ENCODE measurements at places on chromosomes 3 and 15.
A peak's percentile ranks its signal among the peaks of the same experiment; 100 is the strongest.

GRCh38 chr3:51297333-51297732, 87.8 kb upstream of the MANF start:
- DNase-seq, result no peak

GRCh38 chr3:58035524-58036255, 27.5 kb downstream of the FLNB start:
- DNase-seq, result peak; percentile 15

DNA sequence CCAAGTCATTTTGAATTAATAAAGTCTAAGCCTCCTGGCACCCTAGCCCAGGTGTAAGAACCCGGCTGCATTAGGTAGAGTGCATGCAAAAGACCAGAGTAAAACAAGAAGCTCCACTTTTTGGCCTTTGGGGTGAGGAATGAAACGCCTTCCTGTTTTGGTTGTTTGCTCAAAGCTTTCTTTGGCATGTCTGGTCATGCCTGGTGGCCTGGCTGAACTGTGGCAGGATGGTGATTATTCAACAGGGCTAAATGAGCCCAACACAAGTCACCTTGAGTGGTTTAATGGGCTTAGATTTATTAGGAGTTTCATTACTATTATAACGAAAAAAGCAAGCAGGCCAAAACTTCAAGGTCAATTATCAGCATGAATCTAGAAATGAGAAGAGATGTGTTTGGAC, 40.9 kb upstream of the LDHAL6B start:
- no peak for DNase-seq

GRCh38 chr3:143123353-143123984, 3.9 kb downstream of the CHST2 start:
- no peak for DNase-seq

DNA sequence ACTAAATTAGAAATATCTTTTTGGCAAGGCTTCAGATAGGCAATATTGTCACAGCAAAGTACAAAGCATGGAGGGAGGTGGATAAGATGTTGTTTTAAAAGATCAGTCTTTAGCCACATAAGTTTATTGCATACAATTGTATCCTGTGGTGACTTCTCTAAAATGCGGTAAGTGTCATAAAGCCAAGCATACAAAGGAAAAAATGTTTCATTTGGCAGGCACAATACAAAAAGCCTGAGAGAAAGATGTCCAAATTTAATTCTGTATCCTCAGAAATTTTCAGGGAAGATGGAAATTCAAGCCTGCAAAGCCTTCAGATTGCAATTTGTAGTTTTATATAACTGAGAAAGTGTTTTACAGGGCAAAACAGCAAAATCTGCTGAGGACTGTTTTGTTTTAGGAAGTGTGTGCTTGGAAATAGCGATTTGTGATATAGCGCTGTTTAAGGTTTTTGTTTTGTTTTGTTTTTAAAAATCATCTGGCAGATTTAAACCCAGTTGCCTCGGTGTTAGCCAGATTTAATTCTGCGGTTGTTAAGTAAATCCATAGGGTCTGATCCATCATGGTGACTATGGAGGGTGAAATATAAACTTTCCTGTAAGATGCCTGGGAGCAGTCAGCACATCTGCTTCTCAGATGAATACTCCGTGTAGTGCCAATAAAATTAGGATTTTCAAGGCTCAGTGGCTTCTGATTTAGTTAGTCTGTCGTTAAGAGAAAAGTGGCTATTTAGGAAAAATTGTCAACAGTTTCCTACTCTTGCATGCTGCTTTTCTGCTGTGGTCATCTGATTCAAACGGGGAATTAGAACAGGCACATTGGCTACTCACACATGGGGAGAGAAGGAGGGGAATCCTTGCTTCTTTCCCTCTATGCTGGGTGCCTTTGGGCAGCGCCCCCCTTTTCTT, 8.0 kb downstream of the KAT2B start:
- no peak for DNase-seq

DNA sequence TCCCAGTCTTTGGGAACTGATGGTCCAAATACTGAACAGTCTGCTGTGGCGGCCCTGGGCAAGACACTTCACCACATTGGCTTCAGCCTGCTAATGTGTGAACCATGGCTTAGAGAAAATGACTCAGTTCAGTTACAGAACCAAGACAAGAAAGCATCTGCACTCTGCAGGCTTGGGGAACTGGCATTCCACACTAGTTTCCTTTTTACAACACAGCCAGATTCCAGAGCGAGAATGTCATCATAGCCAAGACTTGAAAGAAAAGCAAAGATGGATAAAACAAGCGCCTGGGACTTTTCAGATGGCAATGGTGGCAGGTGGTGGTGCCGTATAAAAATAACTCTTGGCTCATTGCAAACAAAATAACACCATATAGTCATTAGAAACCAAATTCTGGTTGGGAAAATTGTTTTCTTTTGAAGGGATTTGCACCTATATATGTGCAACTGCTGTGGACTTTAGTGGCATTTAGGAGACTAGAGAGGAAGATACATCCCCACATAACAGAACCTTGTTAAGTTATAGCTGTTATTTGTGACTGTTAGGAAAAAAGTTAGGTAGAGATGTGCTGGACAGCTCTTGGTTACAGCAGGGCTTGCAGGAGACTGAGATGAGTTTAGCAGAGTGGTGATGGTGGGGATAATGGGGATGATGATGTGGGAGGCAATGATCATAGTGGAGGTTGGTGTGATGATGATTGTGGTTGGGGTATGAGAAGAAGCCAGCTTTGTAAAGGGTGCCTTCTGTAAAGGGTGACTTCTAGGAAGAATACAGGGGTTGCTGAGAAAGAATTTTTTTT, 273.6 kb downstream of the THRB start:
- peak; percentile 97 for DNase-seq

- no peak for DNase-seq
Observed at GRCh38 chr3:21457084-21457483, 293.9 kb downstream of the ZNF385D start.

DNA sequence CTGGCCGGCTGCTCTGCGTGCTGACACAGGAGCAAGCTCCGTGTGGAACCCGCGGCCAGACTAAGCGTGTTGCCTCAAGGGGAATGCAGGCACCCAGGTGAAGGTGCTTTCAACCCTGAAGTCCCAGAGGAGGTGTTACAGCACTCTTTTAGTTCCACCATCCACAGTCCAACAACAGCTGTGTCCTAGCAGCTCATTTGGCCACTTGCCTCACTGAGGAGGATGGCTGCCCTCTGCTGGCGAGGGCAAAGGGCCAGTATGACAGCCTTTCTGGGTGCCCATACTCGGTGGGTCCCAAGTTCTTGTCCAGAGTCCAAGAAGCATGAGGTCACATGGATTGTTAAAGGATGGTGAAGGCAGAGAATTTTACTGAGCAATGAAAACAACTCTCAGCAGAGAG, 87.8 kb downstream of the C3orf85 start:
- DNase-seq, result peak; percentile 39

DNA sequence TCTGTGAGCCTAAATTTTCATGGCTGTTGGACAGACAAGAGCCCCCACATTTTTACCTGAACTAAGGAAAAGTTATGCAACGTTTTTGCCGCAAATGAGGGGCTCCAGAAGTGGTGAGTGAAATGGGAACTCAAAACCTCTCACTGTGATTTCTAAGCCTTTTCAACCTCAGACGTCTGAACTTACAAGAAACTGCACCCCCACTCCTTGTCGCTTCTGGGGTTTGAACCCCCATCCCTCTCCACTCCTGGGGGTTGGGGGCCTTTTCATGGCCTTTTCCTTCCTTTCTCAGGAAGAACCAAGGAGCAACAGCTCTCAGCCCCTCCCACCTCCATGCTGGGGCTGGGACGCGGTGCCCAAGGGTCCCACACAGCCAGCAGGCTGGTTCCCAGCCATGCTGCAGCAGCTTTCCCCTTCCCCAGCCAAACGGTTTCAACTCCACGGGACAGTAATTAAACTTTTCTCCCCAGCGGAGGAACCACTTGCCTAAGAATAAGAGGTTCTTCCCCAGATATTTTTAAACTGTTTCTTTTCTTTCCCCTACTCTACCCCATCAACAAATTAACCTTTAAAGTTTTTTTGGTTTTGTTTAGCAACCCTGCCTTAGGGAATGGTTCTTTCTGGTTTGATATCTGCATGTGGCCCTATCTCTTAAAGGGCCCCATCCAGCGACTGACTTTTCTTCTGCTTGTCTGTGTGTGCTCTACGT, 387.6 kb upstream of the CBLB start:
- DNase-seq, result no peak
